Right ventricle myocardium inferior (tissue), 1 donor: ENCODE measurements at places on chromosomes 1 and 21. TPM values are rescaled to one million over a fixed set of nuclear protein-coding genes. Genes with fewer than 3 reads are reported as not detected.

- DNase-seq, result no peak
These were observed 278.0 kb downstream of the HLX start for GRCh38 chr1:221157026-221157761.

The LRRC7 gene
- total RNA-seq, result 3.3 TPM

The RCOR3 gene
- total RNA-seq, result 46.5 TPM

DNA sequence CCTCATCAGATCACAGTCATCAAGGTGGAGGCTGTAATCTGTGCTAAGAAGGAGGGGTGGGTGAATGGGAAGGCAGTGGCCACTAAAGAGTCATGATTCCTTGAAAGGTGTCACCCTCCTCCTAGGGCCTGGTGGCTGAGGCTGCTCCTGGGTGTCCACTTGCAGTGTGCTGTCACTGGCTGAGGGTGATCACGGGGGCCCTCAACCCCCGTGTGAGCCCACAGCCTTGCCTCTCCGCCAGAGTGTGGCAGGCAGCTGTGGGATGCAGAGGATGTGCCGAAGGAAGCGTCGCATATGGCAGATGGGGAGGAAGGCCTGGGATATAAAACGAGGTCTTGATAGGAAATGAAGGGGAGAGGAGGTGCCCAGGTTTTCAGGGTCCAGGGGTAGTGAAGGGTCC is 476.5 kb downstream of the PTPRU start:
- DNase-seq, result no peak

The CNR2 gene
- not detected for total RNA-seq

DNA sequence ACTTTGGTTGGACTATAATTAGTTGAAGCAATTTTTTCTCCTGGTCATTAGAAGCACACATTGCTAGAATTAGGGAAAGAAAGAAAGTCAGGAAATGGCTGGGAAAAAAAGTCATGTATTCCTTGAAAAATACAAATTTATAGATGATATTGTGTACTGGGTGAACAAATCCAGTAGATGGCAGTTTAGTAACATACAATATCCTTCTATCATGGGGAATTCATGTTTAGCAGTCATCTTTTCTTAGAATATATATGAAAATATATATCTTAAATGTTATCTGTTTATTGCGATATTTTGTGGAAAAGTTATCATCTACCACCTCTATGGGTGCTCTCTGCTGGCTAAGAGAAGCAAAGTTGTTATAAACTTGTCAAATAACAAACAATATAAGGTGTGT is 13.1 kb upstream of the ZRANB2 start:
- DNase-seq, result no peak

GRCh38 chr1:13702425-13703127 is 2.6 kb downstream of the PRDM2 start:
- no peak for DNase-seq

- DNase-seq, result no peak
These were observed 715.5 kb downstream of the NCAM2 start for GRCh38 chr21:21713651-21714180.

DNA sequence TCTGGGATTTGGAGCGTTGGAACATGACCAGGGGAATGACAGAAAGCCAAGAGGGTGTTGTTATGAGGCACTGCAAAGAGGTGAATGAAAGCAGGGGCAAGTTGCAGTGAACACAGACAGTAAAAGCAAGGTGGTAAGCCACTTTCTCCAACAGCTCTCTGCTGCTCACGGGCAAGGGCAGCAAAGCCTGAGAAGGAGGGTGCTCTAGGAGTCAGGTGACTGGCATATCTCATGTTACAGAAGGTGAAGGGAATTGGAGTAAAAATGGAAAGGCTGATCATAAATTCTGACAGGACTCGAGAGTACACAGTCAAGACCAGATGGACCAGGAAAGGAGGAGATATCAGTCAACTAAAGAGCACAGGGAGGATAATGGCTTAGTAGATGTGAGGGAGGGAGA is 14.5 kb downstream of the VAV3 start:
- no peak for DNase-seq

DNA sequence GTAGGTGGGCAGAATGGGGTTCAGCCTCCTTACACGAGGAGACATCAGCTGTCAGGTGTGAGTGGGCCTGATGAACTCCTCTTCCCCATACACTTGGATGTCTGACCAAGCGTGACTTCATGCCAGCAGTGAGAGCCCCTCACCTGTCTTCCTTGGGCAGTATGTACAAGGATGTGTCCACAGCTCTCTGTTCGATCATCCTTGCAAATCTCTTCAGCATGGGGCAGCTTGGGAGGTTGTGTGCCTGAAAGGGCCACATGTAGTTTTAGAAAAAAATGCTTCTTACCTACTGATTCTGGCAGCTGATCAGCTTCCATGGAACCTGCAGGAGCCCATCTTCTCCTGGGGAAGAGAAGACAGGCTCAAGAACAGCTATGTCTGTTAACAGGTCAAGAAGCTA is 18.0 kb downstream of the ACP6 start:
- no peak for DNase-seq
